ENCODE measurements at places on chromosomes 16 and 17.

GRCh38 chr17:1880851-1881630 is 51.2 kb downstream of the RPA1 start:
- DNase-seq, result no peak

DNA sequence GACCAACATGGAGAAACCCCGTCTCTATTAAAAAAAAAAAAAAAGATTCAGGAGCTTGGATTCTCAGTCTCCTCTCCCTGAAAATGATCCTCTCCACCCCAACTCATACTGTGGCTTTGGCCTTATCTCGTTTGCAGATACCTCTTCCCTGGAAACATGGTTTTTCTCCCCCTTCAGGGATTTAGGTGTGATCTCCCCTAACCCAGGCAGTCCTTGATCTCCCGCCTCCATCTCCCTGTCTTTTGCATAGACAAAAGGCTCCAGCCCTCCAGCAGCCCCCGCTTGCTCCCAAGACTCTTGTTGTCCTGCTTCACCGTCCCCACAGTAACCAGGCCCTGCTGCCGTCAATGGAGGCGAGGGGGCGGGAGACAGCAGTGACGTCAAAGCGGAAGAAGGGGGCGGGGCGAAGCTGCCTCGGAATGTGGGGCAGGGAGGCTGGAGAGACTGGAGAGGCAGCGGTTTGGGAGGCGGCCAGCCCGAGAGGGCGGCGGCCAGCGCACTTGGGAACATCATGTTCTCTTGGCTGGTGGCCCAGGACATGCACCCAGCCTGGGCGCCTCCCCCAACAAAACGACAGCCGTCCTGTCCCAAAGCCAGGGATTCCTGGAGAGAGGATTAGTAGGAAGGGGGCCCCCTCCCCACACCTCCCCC is 1.9 kb upstream of the PER1 start:
- DNase-seq, result peak; percentile 81

DNA sequence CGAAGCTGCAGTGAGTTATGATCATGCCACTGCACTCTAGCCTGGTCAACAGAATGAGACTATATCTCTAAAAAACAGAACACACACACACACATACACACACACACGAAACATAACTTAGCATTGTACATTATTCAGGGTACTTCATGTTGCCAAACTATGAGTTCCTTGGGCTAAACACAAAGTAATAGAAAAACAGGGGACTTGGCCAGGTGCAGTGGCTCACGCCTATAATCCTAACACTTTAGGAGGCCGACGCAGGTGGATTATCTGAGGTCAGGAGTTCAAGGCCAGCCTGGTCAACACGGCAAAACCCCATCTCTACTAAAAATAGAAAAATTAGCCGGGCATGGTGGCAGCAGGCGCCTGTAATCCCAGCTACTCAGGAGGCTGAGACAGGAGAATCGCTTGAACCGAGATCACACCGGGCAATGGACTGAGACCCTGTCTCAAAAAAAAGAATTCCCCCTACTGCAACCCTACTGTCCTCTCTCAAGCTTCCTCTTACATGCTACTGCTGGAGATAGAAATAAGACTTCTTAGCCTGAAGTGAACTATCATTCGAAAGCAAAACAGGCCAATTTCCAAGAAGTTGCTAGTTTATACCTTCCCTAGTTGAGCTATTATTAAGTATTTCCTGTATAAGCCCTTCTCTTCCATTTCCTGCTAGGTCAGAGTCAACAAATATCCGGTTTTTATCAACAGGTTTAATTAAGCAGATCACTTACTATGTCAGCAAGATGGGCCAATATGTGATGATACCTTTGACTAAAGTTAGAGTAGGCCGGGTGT is 7.2 kb downstream of the LSM12 start:
- no peak for DNase-seq

DNA sequence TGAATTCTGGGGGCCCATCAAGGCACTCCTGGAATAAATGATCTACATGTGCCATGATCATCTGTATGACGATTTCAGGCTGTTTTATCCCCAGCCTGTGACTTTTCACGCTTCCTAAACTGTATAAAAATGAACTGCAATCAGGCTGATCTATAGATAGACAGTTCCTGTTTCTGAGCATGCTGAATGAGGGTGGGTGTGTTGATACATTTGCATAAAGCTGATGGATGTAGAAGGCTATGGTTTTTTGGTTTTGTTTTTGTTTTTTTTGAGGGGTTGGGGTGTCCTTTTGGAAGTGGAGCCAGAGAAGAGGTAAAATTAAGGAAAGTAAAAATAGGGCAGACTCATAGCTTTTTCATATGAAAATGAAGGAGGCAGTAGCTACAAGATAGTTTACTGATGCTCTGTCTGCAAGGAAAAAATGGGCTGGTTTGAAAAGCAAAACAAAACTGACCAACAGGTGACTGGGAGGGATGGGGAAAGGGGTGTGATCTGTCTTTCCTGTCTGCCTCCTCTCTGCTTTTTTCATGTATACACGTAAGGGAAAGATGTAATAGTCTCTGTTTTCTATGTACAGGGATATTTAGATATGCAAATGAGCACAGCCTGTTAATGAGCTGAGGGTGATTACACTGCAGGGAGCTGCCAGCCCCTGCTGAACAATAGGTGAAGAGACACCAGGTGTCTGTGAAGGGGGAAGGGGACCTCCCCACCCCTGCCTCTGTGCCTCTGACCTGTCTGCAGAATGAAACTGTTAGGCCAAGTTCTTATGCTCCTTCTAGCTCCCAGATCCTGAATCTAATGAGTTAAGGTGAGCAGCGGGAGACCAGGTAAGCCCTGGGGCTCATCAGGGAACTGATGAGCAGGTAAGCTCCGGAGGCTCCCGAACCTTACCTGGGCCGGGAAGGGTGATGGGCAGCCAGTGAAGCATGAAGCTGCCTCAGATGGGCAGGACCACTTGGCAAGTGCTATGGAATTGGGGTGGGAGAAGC is 46.6 kb upstream of the LYRM9 start:
- DNase-seq, result no peak

- no peak for DNase-seq
Observed at GRCh38 chr16:85612801-85613603, at the start of gene GSE1. GSE1 (plus strand) TSS chr16:85613322; CDS start chr16:85613392, 70 bp downstream.

DNA sequence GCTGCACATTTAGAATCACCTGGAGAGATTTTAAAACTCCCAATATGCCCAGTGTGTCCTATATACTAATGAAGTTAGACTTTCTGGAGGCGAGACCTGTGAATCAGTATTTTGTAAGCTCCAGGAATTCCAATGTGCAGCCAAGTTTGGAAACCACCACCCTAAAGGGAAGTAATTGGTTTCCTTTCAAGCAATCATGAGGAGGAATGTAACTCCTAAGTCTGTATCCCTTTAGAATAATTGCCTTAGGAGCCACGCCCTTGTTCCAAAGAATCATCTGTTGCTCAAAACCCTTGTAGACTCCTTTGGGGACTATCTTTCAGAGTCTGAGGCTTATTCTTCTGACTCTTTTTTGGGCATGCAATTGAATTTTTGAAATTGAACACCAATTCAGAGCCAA is 84.4 kb downstream of the DNAH9 start:
- no peak for DNase-seq

DNA sequence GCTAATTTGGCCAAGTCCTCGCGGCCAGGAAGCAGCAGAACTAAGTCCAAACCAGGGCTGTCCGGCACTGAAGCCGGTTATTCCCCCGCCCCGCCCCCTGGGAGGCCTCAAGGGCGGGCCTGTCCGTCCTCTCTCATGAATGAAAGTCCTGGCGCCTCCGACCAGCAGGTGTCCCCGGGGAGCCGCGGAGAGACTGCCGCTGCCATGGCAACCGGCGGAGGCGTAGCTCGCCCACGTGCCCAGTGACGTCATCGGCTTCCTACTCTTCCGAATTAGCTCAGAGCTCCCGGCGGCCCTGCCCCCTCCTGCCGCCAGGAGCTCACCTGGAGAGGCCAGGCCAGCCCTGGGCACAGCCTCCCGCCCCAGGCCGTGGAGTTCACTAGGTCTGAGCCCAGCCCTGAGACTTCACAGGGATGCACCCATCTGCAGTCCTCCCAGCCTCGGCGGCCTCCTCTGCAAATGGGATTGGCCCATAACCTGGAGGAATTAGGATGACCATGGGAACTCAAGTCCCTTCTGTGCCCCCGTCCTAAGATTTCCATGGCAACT is 1.3 kb downstream of the SPATA2L start:
- DNase-seq, result peak; percentile 91

GRCh38 chr16:55294931-55295342 is 29.1 kb upstream of the IRX6 start:
- DNase-seq, result no peak

- no peak for DNase-seq
Observed at GRCh38 chr17:36566081-36566480, 21.4 kb downstream of the GGNBP2 start.

- DNase-seq, result no peak
Observed at GRCh38 chr16:75529056-75529905, 6.6 kb downstream of the CHST5 start.

DNA sequence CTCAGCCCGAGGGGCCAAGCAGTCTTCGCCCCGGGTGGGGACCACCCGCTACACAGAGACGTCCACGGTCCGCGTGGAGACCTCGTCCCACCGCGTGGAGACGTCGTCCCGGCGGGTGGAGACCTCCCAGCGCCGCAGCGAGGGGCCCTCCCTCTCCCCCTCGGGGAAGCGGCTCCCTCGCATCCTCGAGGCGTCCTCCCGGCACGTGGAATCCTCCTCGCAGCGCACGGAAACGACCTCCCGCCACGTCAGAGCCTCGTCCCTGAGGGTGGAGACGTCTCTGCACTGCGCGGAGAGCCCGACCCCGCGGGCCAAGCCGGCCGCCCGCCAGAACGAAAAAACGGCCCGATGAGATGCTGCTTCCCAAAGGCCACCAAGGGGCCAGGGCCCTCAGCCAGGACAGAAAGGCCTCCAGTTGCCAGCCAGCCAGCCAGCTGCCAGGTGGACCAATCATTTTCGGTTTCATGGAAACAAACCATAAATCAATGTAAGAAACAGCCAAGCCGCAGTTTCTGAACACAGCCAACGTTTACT is 424 bp downstream of the C17orf100 start:
- no peak for DNase-seq

- DNase-seq, result no peak
Observed at GRCh38 chr17:49850772-49851386, 3.0 kb upstream of the TAC4 start.

GRCh38 chr17:57548421-57549410 is 196.4 kb downstream of the CCDC182 start:
- DNase-seq, result no peak

DNA sequence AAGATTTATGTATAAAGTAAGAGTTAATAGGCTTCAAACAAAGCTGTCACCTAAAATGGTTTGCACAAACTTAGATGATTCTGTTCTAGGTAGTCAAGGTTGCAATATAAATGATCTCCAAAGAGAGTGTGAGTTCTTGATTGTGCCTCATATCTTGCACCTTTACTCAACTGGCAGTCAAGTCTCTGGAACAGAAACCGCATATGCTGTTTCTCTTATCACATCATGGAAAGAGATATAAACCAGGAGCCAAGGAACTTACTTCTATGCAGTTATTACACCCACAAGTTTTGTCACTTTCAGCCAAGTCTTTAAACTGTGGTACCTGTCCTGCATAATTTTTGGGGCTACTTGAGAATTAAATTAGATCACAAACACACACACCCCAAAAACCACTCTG is 5.2 kb downstream of the SSH2 start:
- no peak for DNase-seq

- DNase-seq, result no peak
Observed at GRCh38 chr17:40515011-40515410, 13.6 kb upstream of the TNS4 start.

DNA sequence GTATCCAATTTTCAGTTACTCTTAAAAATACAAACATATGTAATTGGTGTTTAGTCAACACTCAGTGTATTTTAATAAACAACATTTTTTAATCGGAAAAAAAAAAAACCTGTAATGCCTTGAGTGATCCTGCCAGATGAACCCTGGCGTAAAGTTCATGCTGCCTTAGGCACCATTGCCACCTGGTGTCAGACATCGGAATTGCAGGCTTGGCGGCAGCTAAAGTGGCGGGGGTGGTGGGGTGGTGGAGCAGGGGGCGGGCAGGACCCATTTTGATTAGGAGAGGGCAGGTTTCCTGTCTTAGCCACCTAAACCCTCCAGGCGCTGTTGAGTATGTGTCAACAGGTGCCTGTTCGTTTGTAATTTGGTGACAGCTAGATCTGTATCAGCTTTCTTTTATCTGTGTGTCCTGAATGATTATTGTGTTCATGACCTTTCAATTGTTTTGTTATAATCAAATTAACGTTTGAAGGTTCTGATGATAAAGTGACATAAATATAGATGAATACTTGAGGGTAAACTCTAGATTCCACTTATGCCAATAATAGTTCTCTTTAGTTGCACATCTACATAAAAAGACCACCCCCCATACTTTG is 588.7 kb downstream of the CDH13 start:
- no peak for DNase-seq

DNA sequence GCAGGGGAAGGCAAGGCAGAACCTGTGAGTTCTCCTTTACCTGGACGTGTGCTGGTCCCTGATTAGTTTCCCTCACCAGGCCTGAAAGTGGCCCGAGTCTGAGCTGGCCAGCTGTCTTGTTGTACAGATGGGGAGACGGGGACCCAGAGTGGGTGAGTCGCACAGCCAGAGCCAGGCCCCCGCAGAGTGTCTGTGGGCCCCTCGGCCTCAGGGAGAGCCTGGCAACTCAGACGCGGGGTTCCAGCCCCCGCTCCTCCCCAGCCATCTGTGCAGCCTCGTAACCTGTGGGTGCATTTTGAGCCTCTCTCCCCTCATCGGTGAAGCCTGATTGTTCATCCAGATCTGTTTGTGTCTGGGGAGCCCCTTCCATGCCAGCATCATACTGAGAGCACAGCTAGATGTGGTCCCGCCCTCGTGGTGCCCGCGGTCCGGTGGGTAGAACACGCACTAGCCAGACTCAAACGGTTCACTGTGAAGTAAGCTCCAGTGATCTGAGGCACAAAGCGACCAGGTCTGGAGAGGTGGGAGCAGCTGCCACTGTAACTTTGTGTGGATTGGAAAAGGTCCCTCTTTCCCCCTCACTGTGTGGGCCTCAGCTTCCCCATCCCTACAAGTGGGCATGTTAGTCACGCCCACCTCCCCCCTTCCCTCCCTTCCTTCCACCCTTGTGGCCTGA is 6.0 kb upstream of the NDRG4 start:
- no peak for DNase-seq

DNA sequence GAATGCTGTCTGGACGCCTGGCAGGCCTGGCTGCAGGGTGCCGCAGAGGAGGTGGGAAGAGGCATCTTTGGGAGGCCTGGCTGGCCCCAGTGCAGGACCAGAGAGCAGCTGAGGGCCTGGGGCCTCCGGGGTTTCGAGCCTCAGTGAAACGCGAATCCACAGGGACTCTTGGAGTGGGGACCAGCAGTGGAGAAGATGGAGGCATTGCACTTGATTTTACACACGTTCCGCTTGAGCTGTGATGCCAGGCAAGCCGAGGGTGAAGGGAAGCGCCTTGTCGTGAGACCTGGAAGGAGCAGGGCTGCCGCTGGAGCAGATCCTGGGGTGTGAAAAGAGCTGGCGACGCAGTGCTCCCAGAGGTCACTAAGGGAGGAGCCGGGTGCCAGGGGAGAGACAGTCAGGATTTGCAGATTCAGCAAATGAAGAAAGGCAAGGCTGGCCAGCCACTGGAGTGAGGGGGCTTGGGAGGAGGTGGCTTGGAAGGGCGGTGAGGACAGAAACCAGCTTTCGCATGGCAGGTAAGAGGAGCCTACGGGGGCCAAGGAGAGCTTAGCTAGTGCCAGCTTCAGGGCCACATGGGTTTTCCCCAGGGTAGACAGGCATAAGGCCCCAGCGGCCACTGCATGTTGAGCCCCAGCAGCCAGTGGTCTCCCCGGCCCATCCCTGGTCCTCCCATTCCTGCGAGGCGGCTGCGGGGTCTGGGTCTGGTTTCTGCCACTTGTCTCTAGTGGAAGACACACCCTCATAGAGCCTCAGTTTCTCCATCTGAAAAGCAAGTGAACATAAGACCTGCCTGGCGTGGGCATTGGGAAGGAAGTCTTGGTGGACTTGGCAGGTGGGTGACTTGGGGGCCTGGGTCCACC is 175.2 kb upstream of the CHMP6 start:
- DNase-seq, result no peak

Data from activated CD8-positive, alpha-beta memory T cell treated with anti-CD3 and anti-CD28 coated beads for 1 hour (primary cell).